ENCODE measurements at places on chromosomes 11 and 22.

DNA sequence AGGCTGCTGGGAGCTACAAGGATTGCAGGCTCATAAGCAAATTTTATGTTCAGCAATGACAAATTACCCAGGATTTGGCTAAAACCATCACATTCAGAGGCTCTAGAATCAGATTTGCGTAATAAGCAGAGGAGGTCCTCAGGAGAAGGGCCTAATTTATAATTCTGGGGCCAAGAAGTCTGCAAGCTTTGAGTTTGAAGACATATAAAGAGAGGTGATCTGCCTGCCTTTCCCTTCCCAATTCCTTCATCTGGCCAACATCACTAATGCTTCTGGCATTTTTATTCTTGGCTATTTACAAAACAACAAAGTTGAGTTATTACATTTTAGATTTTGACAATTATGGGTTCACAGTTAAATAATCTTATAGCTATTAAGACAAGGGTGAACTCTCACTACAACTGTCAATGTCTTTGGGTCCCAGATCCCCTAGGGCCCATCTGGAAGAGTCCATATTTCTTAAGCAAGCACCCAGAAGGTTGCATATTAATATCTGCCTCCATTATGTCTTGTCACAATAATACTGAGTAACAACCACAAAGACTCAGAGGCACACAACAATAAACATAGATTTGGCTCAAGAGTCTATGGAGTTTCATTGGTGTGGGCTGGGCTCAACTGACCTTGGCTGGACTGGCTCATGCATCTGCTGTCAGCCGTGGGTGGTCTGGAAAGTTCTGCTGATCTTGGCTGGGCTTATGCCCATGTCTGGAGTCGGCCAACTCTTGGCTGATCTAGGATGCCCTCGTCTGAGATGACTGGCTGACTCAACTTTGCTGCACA is 67.2 kb upstream of the CD82 start:
- DNase-seq = no peak

DNA sequence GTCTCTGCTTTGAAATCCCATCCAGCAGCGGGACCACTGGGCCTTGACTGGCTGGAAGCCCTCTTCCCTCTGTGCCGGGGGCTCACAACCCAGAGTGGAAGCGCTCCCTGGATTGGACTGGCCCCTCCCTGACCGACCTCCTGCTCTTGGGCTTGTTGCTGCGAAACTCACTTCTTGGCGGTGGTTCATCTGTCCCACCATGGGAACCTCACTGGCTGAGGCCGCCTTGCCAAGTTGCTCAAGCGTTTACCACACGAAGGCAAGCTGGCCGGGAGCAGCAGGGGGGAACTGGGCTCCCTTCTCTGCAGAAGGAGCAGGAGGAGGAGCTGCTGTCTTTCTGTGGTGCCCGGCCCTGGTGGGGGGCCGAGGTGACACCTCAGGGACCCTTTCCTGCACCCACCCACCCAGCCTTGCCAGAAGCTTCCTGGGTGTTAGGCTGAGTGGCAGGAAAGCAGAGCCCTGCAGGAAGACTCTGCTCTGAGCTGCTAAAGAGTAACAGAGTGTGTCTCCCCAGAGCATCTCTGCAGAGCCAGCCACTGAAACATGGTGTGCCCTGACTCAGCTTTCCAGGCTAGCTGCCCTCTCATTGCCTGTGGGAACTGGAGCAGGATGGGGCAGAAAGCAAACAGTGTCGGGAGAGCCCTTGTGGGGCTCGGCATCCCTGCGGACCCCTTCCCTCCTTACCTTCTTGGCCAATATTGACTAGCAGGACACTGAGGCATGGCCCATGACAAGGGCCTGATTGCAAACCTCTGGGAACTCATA is 88.5 kb upstream of the ALX4 start:
- DNase-seq = peak; percentile 13

DNA sequence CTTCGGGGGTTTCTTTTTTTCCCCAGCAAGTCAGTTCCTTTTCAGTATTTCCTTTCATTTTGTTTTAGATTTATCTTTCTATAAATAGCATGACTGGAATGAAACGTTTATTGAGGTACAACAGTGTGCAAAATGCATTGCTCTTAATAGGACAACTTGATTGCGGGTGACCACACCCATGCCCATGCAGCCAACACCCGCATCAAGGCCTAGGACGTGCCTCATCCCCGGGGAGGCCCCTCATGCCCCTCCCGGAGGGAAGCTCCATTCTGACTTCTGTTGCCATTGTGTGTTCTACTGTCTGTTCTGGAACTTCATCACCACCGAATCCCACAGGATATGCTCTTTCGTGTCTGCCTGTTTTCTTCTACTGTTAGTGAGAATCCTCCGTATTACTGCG is 82.2 kb downstream of the RPS6KA4 start:
- no peak for DNase-seq

GRCh38 chr11:126079621-126080124 is 17.0 kb upstream of the CDON start:
- no peak for DNase-seq

GRCh38 chr22:19686946-19687345 is 27.4 kb upstream of the SEPTIN5 start:
- DNase-seq = no peak

GRCh38 chr22:31616315-31616980 is 45.6 kb downstream of the PISD start:
- DNase-seq = no peak

- no peak for DNase-seq
These were observed 108.2 kb downstream of the BCR start for GRCh38 chr22:23288301-23289129.

GRCh38 chr22:20437613-20438426 is at the start of gene SCARF2:
Gene SCARF2 (minus strand): TSS chr22:20437825. CDS start chr22:20437754, 71 bp downstream.
- DNase-seq = no peak

- no peak for DNase-seq
These were observed 15.2 kb downstream of the TRIM3 start for GRCh38 chr11:6458352-6459098.

- no peak for DNase-seq
These were observed 113.2 kb downstream of the FEZ1 start for GRCh38 chr11:125382822-125383221.

Data from stromal cell of bone marrow (primary cell).